ENCODE measurements at places on chromosomes 6 and 20.

- no peak for DNase-seq
These were observed 79.4 kb downstream of the BMP6 start for GRCh38 chr6:7805078-7805849.

DNA sequence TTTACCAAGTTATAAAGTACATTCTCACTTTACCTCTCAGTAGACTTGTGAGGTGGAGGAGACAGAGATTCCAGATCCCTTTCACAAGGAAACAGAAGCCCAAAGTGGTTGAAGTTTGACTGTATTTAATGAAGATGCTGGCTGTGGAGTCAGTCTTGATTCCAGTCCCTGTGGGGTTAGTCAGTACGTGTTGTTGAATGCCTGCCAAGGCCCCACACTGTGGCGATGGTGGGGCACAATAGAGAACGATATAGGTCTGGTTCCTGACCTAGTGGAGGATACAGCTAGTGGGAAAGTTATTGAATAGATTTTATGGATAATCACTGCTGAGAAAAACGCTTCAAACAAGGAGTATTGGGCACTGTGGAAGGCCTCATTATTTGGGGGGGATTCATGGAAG is 71.4 kb downstream of the LRRC1 start:
- no peak for DNase-seq

DNA sequence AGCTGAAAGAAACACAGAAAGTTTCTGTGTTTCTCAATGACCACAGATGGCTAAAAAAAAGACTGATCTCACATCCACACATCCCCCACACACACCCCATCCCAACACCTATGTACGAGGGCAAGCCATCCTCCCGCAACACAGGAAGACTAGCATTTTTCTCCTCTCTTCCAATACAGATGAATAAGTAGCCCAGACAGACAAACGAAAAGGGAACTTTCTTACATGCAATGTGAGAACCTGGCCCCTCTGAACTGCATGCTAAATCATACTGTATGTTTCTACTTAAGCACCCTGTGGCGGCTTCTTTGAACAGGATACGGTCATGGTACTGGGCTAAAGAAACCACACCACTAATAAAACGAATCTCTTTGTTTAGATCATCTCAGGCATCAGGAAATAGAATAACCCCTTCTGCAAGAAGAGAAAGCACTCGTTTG is 116.2 kb downstream of the GMDS start:
- no peak for DNase-seq

GRCh38 chr6:7198833-7199800 is 91.4 kb downstream of the RREB1 start:
- DNase-seq, result no peak

- DNase-seq, result no peak
These were observed 251.2 kb downstream of the TMEM242 start for GRCh38 chr6:157072128-157072527.

DNA sequence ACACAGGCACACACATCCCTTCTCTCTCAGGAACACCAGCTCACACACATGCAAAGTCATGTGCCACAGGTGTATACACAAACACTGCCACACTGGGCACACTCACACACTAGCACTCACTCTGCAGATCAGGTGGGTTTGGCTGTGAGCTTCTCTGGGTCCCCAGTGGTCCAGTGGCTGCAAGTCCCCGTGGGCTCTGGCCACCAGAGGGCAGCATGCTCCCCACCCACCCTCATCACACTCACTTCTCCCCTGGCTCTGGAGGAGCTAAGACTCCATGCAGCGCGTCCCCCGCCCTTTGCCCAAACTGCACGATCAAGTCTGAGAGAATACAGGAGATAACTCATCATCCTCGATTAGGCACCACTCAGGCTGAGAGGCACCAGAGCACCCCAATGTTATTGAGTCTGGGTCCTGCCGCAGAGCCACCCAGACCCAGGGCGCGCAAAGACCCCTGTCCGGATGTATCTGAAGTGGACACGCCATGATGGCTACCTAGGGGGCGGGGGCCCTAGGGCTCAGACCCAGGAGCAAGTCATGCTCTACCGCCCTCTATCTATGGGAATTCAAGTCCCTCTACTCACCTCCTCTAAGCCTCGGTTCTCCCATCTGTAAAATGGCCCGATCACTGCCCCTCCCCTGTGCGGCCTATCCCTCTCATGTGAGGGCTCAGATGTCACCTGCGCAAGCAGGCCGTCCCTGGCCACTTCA is 90.5 kb downstream of the GRM4 start:
- peak; percentile 57 for DNase-seq

All from CD4-positive, alpha-beta T cell treated with Interleukin-10 for 1 hour (primary cell).